NCI-H2029 treated with DMSO at 0.1 percent for 48 hours (cell line): ENCODE measurements at places on chromosomes 2 and 18.

GRCh38 chr2:147428120-147428747 lies 416.6 kb upstream of the ACVR2A start:
- DNase-seq: no peak

DNA sequence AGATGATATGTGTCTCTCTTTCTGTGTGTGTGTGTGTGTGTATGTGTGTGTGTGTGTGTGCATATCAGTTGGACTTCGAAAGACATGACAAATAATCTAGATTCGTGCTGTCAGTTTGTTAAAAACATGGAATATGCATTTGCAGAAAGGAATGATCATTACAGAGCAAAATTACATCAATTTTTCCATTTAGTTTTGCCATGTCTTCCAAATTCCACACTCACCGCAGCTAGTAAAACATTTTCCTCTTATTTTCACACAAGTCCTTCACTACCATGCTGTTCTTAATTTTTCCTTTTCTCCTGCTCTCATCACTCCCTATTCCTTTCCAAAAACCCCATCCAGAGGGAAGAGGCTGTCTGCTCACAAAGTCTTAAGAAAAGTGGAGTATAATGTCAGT lies 1191.4 kb upstream of the SLC39A10 start:
- DNase-seq: no peak

DNA sequence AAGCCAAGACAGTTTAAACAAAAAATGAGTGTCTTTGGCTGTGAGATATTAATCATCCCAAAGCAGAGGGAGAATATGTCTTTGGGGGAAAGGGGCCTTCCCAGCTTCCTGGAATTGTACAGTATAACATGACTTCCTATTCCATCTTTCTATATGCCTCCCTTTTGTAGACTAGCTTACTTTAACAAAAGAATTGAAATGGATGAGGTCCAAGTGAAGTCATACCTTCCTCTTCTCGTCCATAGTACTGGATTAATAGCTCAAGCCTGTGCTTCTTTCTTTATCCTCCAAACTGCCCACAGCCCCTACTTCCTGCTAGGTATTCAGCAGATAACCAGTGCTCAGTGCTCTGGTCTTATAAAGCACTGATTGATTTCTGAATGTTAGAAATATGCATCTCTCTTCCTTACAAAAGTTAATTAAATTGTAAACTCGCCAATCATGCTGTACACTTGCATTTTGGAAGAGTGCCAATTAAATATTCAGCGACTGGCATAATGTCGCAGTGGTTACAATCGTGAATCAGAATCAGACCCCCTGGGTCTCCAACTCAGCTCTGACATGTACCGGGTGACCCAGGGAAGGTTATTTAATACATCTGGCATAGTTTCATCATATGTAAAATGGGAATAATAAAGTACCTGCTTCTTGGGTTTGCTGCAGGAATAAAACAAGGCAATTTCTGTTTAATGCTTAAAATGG lies 325.1 kb downstream of the RND3 start:
- no peak for DNase-seq

DNA sequence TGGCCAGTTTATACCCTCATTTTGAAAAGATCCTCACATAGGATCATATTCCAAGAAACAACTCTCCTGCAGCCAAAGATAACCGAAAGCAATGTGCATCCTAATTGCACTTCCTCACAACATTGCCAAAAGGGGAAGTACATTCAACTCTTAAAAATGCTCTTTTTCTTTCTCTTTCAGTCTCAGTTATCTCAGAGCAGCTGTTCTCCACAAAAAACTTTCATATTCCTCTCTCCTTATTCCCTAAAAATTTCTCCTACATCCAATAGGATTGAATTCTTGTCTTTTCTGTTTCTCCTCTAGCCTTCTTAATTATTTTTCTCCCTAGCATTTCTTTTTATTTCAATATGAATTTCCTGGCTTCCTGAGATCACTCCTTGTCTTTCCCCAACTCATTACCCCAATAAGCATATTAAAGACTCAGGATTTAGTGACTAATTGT lies 7.4 kb upstream of the VRK2 start:
- no peak for DNase-seq

DNA sequence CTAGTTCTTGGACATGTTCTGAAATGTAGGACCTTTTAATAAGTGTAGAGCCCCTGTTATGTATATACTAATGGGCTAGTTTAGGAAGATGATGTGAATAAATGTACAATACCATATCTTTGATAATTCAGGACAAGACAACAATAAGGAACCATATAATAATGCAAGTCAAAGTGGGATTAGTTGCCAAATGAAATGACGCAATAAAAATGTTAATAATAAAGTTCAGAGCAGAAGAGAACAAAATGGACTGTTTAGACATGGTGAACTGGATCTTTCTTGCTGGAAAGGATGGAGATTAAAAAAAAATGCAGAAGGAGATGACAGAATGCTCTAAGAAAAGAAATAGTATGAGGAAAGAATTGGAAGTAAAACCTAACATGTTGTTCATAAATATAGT lies 43.7 kb downstream of the MMADHC start:
- no peak for DNase-seq
